ENCODE measurements at places on chromosomes 12 and 14. TPM values are rescaled to one million over a fixed set of nuclear protein-coding genes. Genes with fewer than 3 reads are reported as not detected.

The ASCL1 gene
- 8.2 TPM for total RNA-seq

The HCAR1 gene
- 0.41 TPM for total RNA-seq

The CD27 gene
- total RNA-seq, result 0.41 TPM

The CACNA1C gene
- 20.0 TPM for total RNA-seq

The P2RX2 gene
- total RNA-seq, result not detected

The SRGAP1 gene
- total RNA-seq, result 40.8 TPM

The DPF3 gene
- total RNA-seq, result 5.7 TPM

The NOVA1 gene
- total RNA-seq, result 34.6 TPM

The CFAP73 gene
- not detected for total RNA-seq

The SLC17A8 gene
- 11.0 TPM for total RNA-seq

The INSM2 gene
- total RNA-seq, result not detected

The DBX2 gene
- 2.9 TPM for total RNA-seq

The B4GALNT1 gene
- 37.5 TPM for total RNA-seq

The UNC119B gene
- 11.0 TPM for total RNA-seq

The SLC38A1 gene
- total RNA-seq, result 269 TPM

The OR6C65 gene
- not detected for total RNA-seq

The SPX gene
- total RNA-seq, result 0.41 TPM

The SAMD4A gene
- total RNA-seq, result 8.2 TPM

The RGS6 gene
- 4.9 TPM for total RNA-seq

The TPPP2 gene
- not detected for total RNA-seq

The KRT6C gene
- total RNA-seq, result not detected

The MGAT2 gene
- total RNA-seq, result 51.4 TPM

The RTL1 gene
- total RNA-seq, result not detected

The PRR4 gene
- total RNA-seq, result 1.2 TPM
